ENCODE measurements at places on chromosomes 7 and 10.

DNA sequence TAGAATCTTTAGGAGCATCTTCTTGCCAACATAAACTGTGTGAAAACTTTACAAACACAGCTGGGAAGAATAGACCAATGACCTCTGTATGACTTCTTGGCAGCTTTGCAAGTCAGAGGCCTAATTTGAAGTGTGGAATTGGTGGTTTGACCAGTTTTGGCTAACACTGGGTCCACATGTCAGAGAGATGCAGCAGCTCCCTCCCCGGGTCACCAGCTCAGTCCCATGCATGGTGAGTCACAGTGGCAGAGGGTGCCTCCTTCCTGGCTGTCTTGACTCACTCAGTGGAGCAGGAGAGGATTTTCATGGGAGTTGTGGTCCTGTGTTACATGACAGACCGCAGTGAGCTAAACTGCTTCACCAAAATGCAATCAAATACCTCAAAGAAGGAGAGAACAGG, 8.2 kb upstream of the STARD3NL start:
- no peak for DNase-seq

DNA sequence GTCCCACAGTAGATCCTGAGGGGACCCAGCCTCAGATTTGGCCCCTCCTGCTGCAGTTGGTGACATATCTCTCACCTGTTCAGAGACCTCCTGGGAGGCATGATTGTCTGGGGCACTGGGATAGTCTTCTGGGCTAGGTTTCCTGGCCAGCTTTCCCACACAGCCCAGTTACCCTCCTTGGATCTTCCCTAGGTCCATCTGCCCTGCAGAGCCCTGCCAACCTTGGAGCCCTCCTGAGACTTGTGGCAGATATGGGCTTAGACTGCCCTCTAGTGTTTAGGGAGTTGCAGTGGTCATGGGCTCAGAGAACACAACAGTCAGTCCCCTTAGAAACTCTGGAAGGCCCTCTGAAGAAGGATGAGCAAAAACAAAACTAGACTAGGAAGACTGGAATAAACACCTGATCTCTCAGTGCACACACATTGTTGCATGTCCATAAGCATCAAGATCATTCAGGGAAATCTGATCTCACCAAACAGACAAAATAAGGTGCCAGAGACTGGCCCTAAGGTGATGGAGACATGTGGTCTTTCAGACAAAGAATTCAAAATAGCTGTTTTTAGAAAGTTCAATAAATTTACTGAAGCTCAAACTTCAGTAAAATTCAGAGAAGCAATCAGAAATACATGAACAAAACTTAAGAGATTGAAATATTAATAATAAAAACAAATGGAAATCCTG, 324.6 kb downstream of the ATRNL1 start:
- no peak for DNase-seq

- DNase-seq = no peak
Observed at GRCh38 chr10:132265890-132266496, 41.8 kb downstream of the STK32C start.

DNA sequence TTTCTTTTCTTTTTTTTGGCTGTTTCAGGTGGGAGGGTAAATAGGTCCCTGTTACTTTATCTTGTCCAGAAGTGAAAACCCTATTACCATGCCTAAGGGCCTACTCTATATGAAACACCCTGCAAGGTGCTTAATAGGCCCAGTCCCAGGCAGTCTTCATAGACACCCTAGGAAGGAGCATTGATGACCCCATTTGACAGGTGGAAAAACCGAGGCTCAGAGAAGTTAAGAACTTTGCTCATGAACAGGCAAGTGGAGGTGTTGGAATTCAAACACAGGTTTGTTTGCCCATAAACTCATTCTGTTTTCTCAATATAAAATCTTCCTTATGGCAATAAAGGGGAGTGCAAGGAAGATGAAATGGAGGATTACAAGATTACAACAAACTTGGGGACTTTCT, 115.8 kb downstream of the ARHGAP22 start:
- no peak for DNase-seq

All from CD4-positive, alpha-beta memory T cell (primary cell).